ENCODE measurements at places on chromosomes 2 and 18. TPM values are rescaled to one million over a fixed set of nuclear protein-coding genes. Genes with fewer than 3 reads are reported as not detected.
A peak's percentile ranks its signal among the peaks of the same experiment; 100 is the strongest.

GRCh38 chr2:136505462-136505861, 259.9 kb upstream of the THSD7B start:
- no peak for DNase-seq

DNA sequence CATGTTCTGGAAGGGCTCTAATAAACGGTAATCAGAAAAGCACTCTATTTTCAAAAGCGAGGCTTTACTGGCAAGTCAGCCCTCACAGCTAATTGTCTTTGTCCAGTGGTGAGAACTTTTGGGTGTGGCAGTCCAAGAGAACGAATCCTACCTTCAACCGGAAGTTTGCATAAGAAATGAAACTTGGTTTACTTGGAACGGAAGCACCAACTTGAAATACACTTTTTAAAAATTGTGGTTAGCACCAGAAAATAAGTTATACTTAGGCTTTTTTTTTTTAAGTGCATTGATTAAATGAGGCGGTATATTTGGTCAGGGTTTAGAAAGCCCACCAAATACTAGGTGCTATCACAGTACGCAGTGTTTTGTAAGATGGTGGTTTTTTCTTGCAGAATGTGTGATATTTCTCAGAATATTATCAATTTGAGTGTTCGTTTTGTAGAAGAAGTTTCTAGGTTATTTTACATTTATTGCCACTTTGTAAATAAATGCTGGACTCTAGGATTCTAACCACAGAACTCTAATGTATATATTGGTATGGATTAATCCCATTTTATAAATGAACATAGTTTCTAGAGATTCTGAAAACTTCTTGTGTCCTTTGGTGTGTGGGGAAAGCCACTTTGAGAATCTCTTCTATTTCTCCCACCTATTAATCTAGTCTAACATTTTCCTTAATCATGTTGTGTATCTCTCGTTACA, 1.2 kb downstream of the MYL12A start:
- DNase-seq: peak; percentile 23

DNA sequence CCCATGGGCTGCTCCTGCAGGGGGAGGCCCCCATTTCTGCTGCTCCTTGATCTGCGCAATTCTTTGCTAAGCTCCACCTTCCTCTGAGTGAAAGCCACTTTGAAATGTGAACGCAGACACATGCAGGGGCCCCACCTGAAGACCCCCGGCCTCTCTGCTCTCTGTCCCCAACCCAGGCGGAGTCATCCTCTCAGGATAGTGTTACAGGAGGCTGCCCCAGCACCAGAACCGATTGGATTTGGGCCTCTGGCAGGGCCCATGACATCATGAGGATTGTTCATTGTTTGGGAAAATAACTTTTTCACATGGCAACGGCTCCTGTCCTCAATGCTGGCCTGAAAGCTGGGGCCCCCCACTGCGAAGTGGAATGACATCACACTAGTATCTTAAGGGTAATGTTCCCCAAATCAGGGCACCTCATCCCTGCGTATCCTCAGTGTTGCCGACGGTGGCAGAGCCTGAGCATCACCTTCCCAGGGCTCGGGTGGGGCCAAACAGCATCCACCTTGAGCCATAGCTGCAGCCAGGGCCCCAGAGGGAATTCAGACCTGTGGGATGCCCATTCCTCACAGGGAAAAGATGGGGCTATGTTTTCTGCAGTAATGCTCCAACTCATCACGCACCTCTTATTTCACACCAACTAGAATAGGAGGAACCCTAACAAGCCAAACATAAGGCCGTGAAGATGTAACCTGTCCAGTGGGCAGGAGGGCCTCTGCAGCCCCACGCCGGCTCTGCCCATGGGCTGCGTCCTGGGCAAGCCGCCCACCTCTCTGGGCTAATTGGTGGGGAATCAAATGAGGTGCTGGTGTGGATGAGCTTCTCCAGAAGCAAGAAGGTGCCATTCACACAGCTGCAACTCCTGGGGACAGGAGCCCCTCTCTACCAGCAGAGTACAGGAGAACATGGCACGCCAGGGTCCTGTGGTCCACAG, 2.7 kb upstream of the ERFE start:
- DNase-seq: no peak

- DNase-seq: peak; percentile 12
Measured at GRCh38 chr18:58091099-58091611, 47.1 kb downstream of the NEDD4L start.

- DNase-seq: no peak
Measured at GRCh38 chr2:17208511-17208910, 309.7 kb downstream of the RAD51AP2 start.

GRCh38 chr2:26959331-26959730, 11.1 kb upstream of the MAPRE3 start:
- no peak for DNase-seq

DNA sequence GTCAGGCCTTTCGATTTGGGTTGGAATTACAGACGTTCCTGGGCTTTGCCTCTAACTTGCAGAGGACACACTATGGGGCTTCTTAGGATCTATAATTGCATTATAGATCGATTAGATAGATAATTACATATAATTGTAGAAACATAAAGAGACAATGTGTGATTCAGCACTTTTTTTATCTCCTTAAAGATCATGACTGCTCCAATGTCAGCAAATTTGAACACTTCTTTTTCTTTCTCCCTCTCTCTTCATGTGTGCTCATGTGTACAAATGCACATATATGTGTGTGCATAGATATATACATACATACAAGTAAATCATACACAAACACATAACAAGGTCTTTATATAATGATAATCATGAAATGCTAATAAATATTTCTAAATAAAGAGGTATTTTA, 1261.2 kb upstream of the SLC39A10 start:
- no peak for DNase-seq

DNA sequence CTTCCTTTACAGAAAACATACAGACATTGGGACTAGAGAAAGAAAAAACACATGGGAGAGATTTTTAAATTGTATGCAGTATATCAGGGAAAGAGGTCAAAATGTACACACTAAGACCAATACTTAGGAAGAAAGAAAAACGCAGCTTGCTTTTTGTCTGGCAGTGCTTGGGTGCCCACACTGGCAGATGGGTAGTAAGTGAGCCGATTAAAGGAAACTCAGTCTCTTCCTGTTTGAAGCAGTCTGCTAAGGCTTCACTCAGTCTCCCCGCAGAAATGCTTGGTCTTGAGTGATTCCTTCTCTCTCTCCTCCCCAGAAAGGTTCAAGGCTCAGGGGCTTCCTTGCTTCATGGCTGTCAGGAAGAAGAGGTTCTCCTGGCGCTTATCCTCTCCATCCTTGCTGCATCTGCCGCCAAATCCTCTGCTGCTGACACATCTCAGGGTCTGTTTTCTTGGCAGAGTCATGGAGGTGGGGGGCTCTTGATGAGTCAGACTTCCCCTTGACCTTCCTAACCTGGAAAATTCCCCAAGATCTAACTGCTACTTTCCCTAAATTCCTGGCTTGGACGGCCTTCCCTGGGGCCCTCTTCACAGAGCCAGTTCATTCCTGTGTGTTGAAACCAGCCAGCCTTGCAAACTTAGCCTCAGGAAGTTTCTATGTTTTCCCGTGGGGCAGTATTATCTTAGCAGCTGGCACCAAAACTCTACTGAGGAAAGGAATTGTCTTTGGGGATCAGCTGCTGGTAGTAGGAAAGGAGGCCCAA, 10.5 kb upstream of the TMSB10 start:
- peak; percentile 44 for DNase-seq

DNA sequence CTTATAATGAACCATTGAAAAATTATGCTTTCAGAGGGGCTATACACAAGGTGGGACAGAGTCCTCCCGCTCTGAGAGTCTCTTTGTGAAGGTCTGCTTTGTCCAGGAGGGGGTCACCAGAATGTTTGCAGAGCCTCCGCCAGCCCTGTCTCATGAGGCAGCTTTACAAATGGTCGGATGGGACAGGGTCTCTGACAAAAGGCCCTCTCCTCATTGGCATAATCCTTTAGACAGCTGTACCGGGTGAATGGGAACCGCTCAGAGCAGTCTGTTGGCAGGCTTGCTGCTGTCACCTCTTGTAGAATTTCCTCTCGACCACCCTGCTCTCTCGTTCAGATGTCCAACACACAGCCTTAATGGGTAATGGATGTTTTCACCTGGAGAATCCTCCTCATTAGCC, 40.2 kb upstream of the TGIF1 start:
- DNase-seq: no peak

- DNase-seq: no peak
Measured at GRCh38 chr2:233940376-233941276, 23.5 kb downstream of the TRPM8 start.

DNA sequence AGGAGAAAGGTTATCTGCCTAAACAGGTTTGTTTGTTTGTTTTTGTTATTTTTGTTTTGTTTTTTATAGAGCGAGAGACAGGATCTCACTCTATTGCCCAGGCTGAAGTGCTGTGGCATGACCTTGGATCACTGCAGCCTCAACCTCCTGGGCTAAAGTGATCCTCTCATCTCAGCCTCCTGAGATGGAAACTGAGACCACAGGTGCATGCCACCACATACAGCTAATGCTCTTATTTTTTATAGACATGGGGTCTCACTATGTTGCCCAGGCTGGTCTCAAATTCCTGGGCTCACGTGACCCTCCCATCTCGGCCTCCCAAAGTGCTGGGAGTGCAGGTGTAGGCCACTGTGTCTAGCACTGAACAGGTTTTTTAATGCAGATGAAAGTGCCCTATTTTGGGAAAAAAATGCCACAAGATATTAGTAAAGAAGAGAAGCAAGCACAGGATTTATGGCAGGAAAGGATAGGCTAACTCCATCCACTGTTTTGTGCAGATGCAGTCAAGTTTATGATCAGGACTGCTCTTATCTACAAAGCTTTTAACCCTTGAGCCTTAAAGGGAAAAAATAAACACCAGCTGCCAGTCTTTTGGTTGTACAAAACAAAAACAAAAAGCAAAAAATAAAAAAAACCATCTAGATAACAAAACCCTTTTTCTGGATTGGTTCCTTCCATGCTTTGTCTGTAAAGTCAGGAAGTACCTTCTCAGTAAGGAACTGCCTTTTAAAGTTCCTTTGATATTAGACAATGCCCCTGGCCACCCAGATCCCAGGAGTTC, 29.4 kb downstream of the MAP4K3 start:
- no peak for DNase-seq

DNA sequence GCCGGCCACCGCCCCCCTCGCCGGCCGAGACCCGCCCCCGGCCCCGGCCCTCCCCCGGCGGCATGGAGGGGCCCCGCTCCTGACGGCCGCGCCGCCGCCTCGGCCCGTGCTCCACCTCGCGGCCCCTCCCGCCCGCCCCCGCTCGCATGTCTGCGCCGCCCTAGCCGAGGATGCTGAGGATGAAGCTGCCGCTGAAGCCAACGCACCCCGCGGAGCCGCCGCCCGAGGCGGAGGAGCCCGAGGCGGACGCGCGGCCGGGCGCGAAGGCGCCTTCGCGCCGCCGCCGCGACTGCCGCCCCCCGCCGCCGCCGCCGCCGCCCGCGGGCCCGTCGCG, 397 bp downstream of the ZCCHC2 start:
- DNase-seq: no peak

DNA sequence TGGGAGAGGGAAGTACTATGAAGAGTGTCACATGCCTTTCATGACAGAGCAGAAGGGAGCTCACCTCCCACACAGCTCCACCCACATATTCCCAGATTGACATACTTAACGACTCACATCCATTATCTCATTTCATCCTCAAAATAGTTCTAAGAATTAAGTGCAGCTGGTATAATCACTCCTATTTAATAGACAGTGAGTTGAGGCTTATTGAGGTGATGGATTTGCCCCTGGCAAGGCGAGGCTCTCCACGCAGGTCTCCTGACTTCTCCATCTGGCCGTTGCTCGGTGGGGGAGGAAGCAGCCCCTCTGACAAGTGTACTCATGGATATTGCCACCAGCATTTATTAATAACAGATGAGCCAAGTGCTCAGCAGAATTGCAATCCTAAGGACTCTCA, 81.4 kb downstream of the TGOLN2 start:
- DNase-seq: no peak

- DNase-seq: no peak
Measured at GRCh38 chr2:98063291-98063854, 23.6 kb upstream of the VWA3B start.

GRCh38 chr2:234300932-234301823, 195.7 kb downstream of the ARL4C start:
- DNase-seq: no peak

DNA sequence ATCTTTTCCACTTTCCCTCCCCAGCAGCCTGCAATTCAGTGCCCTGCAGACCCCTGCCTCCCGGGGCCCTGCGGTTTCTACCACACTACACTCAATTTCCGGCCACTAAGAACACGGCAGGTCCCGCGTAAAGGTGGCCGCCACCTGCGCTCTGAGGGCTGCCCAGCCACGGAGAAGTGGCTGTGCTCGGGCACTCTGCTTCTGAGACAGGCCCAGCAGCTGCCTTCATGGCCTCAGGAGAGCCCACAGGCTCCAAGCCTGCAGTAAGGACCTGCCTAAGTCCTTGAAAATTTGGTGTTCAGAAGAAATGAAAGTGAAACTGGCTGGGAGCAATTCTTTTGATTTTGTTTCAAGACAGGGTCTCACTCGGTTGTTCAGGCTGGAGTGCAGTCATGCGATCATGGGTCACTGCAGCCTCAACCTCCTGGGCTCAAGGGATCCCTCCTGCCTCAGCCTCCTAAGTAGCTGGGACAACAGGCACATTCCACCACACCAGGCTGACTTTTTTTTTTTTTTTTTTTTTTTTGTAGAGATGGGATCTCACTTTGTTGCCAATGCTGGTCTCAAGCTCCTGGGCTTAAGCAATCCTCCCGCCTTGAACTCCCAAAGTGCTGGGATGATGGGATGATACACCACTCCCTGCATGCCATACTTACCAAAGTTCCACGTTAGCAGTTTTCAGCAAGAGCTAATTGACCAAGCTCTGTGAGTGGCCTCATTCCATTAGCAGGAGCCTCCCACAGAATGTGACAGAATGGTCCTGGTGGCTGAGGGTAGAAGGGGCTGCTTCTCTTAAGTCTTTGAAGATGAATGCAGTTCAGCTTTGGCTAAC, 14.6 kb upstream of the ALPP start:
- peak; percentile 47 for DNase-seq

GRCh38 chr18:2994603-2995432, 18.1 kb downstream of the LPIN2 start:
- peak; percentile 85 for DNase-seq

DNA sequence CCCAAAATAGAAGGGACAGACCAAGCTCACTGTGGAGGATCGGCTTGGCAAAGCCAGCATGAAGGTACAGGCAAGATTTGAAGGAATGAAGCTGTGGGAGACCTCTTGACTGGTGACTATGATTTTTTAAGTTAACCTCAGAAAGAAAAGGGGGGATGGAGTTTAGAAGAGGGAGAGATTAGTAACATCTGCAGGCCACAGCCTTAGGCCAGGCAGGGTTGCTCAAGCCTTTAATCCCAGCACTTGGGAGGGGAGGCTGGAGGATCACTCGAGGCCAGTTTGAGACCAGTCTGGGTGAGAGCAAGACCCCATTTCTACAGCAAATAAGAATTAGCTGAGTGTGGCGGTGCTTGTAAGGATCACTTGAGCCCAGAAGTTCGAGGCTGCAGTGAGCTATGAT, 46.6 kb downstream of the ZNF532 start:
- DNase-seq: no peak

Gene DDX1
- total RNA-seq: 64.1 TPM

Gene RGPD6
- 10.4 TPM for total RNA-seq

Gene RAB6C
- total RNA-seq: not detected

Gene ACMSD
- total RNA-seq: not detected

Gene TUBB8B
- total RNA-seq: not detected

Gene PAX8
- total RNA-seq: 2.8 TPM

Gene SERPINB2
- total RNA-seq: not detected

Gene POTEI
- total RNA-seq: not detected

Gene RGPD3
- 0.20 TPM for total RNA-seq

Gene HOXD8
- total RNA-seq: not detected

Gene SH3BP4
- 0.42 TPM for total RNA-seq

Data from activated naive CD4-positive, alpha-beta T cell treated with anti-CD3 and anti-CD28 coated beads for 36 hours (primary cell).